ENCODE measurements at places on chromosomes 5 and 9.

- no peak for DNase-seq
Measured at GRCh38 chr5:41617843-41618515, 107.6 kb upstream of the PLCXD3 start.

DNA sequence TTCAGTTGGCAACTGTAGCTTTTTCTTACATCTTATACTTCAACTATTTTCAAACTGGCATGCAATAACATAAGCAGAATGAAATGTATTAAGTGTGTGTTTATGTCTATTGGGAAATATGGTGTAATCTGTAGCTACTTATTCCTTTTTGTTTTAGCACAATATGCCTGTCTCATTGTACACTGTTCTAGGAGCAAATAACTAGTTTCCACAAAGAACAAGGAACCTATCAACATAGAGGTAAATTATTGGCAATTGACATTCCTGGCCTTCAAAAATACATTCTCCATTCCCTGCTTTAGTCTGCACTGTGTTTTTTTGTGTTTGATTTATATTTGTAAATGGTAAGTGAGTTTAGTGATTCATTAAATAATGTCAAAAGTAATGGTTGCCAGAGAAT is 75.7 kb downstream of the FBXL7 start:
- no peak for DNase-seq

- DNase-seq: no peak
Measured at GRCh38 chr5:68542207-68542606, 326.7 kb downstream of the PIK3R1 start.

DNA sequence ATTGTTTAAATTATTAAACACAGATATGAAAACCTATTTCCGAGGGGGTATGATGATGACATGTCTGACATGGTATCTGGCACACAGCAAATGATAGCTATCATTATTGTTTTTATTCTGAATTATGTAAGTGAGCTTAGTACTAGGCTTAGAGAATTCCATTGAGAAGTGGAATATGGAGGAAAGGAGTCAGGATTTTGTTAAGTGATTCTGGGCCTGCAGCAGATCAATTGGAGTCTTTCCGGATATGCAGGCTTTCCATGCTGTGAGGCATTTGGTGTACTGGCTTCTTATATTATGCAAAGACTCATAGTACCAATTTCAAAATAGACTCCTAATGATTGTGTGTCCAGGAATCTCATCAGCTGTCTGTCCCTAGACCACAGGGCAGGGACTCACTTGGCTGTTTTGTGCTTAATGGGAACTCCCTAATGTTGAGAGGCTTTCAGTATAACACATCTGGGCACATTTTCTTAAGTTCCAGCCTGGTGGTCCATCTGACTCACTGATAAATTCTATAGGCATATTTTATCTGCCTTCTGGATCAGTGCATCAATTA is 180.0 kb upstream of the KLF9 start:
- DNase-seq: no peak

DNA sequence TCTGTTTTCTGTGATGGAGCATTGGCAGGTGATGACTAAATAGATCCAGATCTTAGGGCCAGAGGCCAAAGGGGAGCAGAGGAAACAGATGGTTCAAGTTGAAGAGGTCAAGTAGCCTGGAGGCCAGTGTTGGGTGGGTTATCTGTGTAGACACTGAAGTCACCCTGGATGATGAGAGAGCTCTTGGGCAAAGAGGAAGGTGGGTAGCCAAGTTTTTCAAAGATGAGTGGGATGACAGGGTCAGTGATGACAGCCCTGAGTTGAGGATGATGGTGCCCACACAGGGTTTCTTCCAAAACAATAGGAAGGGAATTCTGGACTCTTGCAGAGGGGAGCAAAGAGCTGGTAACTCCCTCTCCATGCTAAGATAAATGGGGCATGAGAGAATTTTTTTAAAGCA is 76.6 kb downstream of the CD180 start:
- DNase-seq: no peak

DNA sequence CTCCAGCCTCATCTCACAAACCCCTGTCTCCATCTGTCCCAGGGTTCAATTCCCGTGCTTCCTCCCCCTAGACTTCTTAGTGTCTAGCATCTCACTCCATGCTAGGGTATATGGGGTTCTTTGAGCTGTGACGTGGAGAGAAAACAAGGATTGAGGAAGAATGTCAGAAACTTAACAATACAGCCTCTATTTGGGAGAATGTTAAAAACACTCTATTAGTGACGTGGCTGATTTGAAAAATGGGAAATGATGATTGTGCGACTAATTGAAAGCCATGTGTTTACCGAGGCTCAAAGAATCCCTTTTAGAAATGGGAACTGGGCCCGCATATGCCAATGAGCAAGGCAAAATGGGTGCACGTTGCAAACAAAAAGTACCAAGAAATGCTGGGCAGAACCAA is 72.7 kb upstream of the TBC1D2 start:
- no peak for DNase-seq

- no peak for DNase-seq
Measured at GRCh38 chr5:128081111-128081851, 2.3 kb upstream of the SLC12A2 start.
